ENCODE measurements at places on chromosomes 1 and 21.
A peak's percentile ranks its signal among the peaks of the same experiment; 100 is the strongest.

DNA sequence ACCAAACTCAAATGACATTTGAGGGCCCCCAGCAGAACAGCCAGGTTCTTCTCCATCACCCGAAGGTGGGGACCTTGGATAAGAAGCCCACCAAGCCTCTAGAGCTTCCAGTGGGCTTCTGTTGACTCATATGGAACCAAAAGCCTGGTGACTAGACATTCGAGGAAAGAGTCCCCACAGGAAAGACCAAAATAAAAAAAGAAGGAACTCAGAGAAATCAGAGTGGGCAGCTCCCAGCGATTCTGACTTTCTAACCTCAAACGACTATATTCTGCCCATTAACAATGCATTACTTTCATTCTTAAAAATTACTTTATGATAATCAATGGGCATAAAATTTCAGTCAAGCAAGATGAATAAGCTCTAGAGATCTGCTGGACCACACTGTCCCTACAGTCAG lies 9.6 kb upstream of the CHIT1 start:
- no peak for DNase-seq

DNA sequence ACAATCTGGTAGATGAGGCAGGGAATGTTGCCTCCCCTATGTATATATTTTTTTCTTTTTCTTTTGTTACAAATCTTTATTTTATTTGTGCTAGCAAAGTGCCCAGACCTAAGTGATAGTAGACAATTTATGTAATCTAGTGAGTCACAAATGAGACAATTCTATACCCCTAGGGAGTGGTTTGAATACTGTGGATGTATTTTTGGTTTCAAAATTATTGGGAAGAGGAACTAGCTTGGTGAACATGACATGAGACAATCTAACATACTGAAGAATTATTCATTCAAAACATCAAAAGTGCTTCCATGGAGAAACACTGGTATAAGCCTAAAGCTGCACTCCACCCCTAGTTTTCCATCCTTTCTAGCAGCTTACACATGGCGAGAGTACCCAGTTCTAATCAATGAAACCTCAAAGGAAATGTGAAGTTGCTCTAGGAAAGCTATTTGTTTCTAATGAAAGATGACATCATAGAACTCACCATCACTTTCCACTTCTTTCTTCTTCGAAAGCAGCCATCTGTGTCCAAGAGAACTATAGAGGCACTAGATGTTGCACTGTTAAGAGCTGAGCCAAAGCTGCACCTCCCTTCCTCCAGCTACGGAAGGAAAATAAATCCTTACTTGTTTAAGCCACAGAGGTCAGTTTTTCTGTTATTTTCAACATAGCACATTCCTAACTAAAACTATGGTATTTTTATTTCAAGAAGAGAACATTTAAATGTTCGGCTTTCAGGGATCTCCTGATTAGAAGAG lies 764.6 kb downstream of the LTN1 start:
- no peak for DNase-seq

GRCh38 chr21:29351691-29352090 lies 53.0 kb downstream of the BACH1 start:
- no peak for DNase-seq

- DNase-seq: no peak
Measured at GRCh38 chr1:197595304-197595904, 179.9 kb downstream of the DENND1B start.

GRCh38 chr1:22248746-22249145 lies 105.8 kb upstream of the WNT4 start:
- no peak for DNase-seq

GRCh38 chr1:29679828-29680558 lies 443.7 kb downstream of the PTPRU start:
- no peak for DNase-seq

DNA sequence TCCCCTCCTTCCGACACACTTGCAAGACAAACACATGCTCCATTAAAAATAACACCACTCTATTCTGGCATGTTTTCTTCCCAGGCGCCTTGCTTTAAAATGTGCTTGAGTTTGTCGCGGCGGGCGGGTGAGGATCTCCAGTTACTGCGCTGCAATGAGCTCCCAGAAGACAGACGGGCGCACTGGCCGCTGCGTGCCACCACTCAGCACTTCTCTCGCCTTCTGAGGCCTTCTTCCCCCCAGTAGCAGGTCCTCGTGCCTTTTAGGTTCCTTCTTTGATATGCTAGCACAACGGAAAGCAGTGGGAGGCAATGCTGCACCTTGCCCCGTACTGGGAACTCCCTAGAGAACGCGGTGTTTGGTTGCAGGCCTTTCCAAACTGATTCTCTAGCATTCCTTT lies 279.5 kb upstream of the NR5A2 start:
- no peak for DNase-seq

- DNase-seq: no peak
Measured at GRCh38 chr1:247378334-247379073, 37.5 kb upstream of the NLRP3 start.

DNA sequence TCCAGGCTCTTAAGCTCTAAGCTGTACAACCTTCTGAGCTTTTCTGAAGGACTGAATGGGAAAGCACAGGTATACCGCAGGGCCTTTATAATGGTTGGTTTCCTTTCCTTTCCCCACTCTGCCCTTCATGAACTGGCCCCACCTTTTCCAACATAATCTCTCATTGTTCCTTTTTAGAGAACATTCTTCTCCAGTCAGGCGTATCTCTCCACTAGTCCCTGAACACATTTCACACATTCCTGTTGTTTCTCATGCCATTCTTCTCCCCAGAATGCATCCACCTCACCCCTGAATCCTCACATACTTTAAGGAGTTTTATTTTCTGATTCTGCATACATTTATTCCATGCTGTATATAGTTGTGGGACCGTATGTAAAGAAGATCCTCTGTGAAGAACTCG lies 41.3 kb downstream of the PGM1 start:
- no peak for DNase-seq

DNA sequence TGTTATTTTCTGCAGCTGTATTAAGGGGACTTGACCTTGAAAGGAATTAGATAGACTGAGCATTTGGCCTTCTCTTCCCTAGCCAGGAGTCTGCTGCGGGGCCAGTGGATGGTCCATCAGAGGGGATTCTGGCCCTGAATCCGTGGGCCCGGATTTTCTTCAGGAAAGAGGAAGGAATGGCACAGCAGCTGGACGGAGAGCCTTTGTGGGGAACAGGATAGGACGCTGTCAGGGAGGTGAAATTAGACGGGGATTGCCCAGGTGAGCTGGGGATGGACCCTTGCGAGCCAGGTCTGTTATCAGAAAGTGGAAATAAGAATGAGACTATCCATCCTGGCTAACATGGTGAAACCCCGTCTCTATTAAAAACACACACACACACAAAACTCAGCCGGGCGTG lies 1.7 kb upstream of the C2CD2 start:
- DNase-seq: no peak

GRCh38 chr21:39057121-39057520 lies 126.1 kb downstream of the PSMG1 start:
- no peak for DNase-seq

- no peak for DNase-seq
Measured at GRCh38 chr1:57826535-57826934, 402.7 kb upstream of the DAB1 start.

DNA sequence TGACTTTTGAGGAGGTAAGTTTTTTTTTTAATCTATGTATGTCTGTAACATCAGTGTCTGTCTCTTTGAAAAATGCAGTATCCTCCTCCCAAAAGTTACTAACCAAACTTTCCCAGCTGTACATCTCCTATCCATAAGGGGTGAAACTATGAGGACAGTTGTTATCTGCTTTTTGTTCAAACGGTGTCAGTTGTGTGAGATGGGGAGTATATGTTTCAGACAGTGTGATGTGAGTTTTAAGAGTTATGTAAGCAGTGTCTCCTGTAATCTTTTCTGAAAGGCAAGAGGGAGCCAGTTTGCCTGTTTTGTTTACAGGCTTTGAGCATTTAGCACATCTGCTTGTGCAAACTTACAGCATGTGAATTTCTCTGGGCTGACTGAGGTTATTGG lies 34.8 kb upstream of the CACYBP start:
- no peak for DNase-seq

GRCh38 chr1:160291248-160292220 lies 6.6 kb upstream of the PEX19 start:
- peak; percentile 49 for DNase-seq

GRCh38 chr1:234855851-234856250 lies 245.9 kb upstream of the IRF2BP2 start:
- DNase-seq: no peak

GRCh38 chr1:21280011-21280471 lies 10.2 kb downstream of the ECE1 start:
- DNase-seq: peak; percentile 29

DNA sequence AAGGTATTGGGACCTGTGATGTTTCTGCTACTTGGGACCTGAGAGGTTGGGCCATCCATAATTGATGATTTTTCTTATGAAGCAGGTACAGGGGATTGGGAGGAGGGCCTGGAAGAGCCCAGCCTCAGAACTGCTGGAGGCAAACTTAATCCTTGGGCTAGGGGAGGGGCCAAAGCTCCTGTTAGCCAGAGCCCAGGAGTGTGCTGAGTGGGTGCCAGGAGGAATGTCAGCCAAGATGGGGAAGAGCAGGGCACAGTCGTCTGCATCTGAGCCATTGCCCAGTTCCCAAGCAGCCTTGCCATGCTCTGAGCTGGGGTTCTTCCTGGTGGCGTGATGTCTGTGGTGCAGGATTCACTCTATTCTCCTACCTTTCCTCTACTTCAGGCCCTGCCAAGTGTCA lies 5.8 kb downstream of the MAPKAPK2 start:
- no peak for DNase-seq

- peak; percentile 17 for DNase-seq
Measured at GRCh38 chr1:9280015-9280860, 12.5 kb upstream of the SPSB1 start.

- DNase-seq: no peak
Measured at GRCh38 chr1:1602968-1603506, 3.1 kb upstream of the FNDC10 start.

DNA sequence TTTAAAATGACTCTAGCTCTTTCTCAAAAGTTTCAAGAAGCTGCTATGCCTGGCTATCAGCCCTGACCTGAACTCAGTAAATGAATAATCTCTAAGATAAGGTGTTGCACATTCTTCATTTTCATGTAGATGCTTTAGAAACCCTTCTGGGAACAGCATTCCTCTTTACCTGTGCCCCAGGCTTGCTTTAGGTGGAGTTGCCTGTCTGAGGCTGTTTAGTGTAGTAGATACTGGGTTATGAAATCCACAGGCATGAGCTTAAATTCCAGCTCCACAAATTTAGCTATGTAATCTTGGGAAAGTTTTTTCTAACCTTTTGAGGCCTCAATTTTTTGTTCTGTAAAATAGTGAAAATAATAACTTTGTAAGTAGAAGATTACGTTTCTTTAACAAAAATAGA lies 41.6 kb downstream of the ATP6V1G3 start:
- DNase-seq: no peak

- no peak for DNase-seq
Measured at GRCh38 chr1:143691400-143691891, 280.3 kb downstream of the FAM72C start.

- DNase-seq: no peak
Measured at GRCh38 chr1:181010789-181011188, 11.9 kb downstream of the STX6 start.

- DNase-seq: no peak
Measured at GRCh38 chr1:243474136-243474881, 218.5 kb downstream of the SDCCAG8 start.

DNA sequence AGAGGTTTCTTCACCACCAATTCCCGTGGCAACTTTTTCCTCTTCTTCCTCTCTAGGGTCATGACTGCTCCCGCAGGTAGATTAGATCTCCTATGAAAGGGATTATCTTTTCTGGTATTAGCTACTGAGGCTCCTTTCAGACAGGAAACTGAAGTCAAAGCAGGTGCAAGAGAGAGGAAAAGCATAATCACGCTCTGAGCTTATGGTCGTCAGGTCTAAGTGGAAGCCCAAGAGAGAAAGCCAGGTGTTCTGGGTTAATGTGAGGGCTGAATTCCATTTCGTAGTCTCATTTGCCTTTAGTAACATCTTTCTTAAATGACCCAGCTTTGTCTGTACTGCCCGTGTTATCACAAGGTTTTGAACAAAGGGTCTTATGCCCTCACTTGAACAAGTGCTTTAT lies 8.3 kb upstream of the MAP3K21 start:
- DNase-seq: no peak

- DNase-seq: no peak
Measured at GRCh38 chr1:175520186-175520585, 223.2 kb downstream of the TNR start.

- no peak for DNase-seq
Measured at GRCh38 chr1:18628511-18628910, 2.1 kb upstream of the PAX7 start.
